ENCODE measurements at places on chromosomes 1 and 21.

GRCh38 chr1:6360117-6360496, 33.5 kb downstream of the ACOT7 start:
- no peak for DNase-seq

- no peak for DNase-seq
Observed at GRCh38 chr1:13836136-13836535, 136.1 kb downstream of the PRDM2 start.

DNA sequence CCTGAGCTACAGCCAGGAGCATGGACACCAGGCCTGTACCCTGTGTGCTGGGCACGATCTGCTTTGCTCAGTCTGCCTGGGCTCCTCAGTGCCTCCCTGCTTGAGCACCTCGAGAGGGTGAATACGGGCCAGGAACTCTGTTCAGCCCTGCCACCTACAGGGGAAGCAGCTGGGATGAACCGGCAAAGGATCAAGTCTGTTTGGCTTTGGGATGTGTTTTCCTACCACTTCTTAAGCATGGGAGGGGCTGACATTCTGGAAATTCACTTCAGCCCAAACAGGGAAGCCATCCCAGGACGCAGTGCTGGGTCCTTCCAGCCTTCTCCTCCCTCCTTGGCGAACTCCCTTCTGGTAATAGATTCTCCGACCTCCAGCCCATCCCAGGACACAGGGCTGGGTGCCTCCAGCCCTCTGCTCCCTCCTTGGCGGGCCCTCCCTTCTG, 55.8 kb upstream of the SELENON start:
- peak; percentile 48 for DNase-seq

- DNase-seq = peak; percentile 31
Observed at GRCh38 chr1:79497193-79497773, 490.8 kb upstream of the ADGRL4 start.

GRCh38 chr1:112298558-112298957, 97.5 kb upstream of the CTTNBP2NL start:
- peak; percentile 42 for DNase-seq

GRCh38 chr1:5744911-5745799, 247.1 kb downstream of the NPHP4 start:
- DNase-seq = no peak

GRCh38 chr1:165902565-165902964, 75.2 kb downstream of the UCK2 start:
- no peak for DNase-seq

DNA sequence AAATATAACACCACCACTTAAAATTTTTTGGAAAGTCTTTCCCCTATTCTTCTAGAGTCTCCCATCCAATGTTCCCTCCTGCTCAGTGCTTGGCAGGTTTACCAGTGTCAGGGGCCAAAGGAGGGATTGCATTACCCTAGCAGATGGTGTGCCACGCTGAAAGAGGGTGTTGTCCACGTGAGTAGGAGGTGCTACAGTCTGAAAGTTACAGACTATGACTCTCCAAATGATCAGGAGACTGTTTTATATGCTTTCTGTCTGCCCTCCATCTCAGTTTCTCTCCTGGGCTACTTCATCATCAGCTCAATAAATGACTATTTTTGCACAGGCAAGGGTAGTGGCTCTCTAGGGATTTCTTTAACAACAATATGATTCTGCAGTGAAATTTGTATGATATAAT, 31.3 kb upstream of the ANGPTL7 start:
- no peak for DNase-seq

DNA sequence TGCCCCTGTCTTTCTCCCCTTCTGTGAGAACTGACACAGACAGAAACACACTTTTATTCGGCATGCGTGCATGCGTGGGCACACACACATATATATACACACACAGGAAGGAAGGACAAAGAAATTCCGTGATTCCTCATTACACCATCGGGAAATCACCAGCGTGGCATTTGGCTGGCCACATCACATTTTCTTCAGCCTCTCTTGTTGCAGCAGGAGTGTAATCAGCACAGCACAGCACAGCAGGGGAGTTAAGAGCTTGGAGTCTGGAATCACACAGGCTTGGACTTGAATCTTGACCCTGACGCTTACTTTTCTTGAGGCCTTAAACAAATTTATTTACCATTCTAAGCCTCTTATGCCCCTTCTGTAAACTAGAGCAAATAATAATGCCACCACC, 45.3 kb upstream of the EPHA8 start:
- no peak for DNase-seq

- no peak for DNase-seq
Observed at GRCh38 chr21:16307256-16307655, 577.5 kb downstream of the USP25 start.

DNA sequence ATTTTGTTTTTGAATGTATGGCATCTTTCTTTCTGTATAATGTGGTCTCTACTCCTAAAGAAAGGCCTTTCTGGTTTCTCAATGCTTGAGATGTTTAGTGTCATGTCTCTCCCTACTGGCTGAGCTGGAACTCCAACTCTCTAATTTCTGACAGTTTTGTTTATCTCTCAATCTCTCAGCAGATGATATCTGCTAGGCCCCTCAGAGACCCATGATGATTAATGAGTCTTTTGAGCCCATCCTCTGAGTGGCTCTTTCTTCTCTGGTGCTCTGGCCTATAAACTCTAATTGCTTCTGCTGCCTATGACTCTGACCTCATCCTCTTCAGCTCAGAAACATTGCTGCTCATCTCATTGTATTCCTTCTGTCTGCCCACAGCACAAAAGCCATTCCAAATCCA, 46.6 kb downstream of the CRB1 start:
- DNase-seq = no peak

DNA sequence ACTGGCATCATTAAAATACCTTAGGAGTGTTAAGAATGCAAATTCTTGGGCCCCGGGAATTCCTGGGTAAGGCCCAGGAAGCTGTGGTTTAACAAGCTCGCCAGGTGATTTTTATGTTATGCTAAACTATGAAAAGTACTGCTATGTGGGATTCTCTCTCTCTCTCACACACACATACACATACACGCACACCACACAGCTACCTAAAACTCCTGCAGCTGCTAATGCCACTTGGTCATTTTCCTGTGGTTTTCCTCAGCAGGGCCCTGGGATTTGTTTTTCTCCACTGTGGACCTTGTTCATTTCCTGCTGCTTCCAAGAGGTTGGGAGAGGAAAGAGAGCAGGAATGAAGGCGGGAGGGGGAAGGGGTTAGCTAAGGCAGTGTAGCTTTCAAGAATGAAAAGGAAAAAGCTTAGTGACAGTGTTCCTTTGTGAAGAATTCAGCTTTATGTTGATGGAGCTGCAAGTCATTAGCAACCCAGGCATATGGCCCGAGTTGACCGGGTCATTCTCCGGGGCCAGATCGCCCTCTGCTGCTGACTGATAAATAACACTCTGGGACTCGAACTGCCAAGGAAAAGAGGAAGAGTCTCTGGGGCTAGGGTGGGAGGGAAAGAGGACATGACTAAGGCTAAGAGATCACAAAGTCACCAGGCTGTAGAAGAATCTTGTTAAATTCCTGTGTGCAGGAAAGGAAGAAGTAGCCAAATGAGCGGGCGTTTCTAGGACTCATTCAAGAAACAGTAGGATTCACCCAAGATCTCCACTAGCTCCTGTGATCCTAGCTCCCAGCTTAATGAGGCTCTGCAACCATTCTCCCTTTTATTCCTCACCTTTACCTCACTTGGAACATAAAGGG, 30.5 kb upstream of the LRIG2 start:
- peak; percentile 78 for DNase-seq

GRCh38 chr1:37171691-37172090, 137.4 kb upstream of the GRIK3 start:
- no peak for DNase-seq

- no peak for DNase-seq
Observed at GRCh38 chr1:172381946-172382345, 38.5 kb upstream of the C1orf105 start.

GRCh38 chr1:24424207-24424606, 8.6 kb downstream of the NIPAL3 start:
- no peak for DNase-seq

DNA sequence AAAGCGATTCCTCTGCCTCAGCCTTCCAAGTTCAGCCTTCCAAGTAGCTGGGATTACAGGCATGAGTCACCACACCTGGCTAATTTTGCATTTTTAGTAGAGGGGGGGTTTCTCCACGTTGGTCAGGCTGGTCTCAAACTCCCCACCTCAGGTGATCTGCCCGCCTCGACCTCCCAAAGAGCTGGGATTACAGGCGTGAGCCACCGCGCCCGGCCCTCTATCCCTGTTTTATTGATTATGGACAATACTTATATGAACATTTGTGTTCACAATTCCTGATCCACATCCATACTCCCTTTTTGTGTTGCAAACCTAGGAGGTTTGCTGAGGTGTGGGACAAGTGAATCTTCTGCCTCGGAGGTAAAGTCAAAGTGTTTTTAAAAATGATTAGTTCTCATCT, 245.3 kb downstream of the GREM2 start:
- DNase-seq = no peak

- DNase-seq = no peak
Observed at GRCh38 chr1:77168358-77168757, 50.9 kb downstream of the PIGK start.

- no peak for DNase-seq
Observed at GRCh38 chr1:114677691-114678090, 7.8 kb upstream of the DENND2C start.

DNA sequence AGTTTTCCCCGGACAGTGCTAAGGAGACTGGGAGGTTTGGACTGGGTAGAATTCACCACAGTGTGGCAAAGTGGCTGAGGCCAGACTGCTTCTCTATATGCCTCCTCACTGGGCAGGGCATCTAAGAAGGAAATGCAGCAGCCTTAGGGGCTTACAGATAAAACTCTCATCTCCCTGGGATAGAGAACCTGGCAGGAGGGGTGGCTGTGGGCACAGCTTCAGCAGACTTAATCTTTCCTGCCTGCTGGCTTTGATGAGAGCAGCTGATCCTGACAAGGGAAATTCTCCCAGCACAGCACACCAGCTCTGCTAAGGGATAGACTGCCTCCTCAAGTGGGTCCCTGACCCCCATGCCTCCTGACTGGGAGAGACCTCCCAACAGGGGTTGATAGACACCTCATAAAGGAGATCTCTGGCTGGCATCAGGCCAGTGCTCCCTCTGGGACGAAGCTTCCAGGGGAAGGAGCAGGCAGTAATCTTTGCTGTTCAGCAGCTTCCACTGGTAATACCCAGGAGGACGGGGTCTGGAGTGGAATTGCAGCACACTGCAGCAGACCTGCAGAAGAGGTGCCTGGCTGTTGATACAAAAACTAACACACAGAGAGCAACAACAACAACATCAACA, 25.2 kb downstream of the KIFAP3 start:
- no peak for DNase-seq

DNA sequence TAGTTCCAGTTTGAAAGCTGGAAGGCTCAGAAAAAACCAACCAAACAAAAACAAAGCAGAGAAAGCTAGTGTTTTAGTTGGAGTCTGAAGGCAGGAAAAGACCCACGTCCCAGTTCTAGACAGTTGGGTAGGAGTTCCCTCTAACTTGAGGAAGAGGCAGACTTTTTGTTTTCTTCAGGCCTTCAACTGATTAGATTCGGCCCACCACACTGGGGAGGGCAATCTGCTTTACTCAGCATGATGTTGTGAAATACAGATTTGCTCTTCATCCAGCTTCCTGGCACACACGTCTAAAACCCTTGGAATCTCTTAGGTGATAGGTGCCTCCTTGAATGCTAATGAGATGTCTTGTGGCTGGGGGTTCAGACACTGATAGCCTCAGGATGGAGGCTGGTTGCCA, 49.1 kb upstream of the CSF3R start:
- DNase-seq = no peak

GRCh38 chr1:241181471-241181870, 175.5 kb downstream of the RGS7 start:
- DNase-seq = no peak

DNA sequence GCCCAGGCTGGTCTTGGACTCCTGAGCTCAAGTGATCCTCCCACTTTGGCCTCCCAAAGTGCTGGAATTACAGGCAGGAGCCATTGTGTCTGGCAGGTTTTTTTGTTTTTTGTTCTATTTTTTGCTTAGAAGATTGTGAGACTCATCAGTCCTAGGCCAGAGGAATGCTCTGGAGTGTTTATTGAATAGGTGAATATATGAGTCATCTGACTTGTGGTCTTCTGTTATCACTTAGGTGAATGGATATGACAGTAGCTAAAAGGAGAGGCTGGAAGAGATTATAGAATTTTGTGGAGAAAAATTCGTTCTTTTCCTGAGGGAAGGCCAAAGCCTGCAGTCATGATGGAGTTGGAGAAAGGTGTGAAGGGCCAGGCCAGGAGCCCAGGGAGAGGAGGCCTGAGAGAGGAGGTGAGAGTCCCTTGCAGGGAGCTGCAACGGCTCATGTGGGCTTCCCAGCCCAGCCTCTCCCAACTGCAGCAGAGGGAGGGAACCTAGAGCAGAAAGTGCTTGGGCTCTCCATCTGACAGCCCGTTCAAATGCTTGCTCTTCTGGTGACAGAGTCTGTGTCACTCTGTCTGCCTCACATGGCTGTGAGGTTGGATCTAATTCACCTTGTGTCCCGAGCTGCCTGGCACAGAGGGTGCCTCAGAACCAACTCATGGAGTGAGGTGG, 31.6 kb upstream of the ACOT11 start:
- DNase-seq = no peak

GRCh38 chr1:118627435-118627834, 360.7 kb downstream of the TBX15 start:
- DNase-seq = peak; percentile 49

DNA sequence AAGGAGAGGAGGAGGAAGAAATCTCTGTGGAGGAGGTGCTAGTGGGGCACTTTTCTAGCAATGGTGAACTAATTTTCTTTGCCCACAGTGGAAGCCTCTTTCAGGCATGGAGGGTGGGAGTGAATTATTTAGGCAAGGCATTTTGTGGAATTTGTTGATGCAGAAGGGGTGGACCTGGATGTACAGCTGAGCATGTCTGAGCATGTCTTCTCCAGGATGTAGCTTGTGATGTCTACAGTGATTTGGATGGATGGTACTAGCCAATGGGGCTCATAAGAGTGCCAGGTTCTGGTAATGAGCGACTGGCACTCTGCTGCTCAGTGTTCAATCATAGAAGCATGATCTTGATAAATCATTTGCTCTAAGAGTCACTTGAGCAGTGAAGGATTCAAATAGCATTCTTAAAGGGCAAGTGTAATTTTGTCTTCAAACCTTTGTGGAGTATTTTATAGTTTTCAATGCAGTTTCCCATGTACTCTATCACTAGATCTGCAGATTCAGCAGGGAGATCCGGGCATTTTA, 153.9 kb upstream of the LMO4 start:
- no peak for DNase-seq

- peak; percentile 58 for DNase-seq
Observed at GRCh38 chr1:155989242-155990004, 11.1 kb upstream of the ARHGEF2 start.

Measured in trophoblast cell (in vitro differentiated cells and primary cell).